Naive B cell (primary cell): ENCODE measurements at places on chromosomes 6 and 20. TPM values are rescaled to one million over a fixed set of nuclear protein-coding genes. Genes with fewer than 3 reads are reported as not detected.
A peak's percentile ranks its signal among the peaks of the same experiment; 100 is the strongest.

DNA sequence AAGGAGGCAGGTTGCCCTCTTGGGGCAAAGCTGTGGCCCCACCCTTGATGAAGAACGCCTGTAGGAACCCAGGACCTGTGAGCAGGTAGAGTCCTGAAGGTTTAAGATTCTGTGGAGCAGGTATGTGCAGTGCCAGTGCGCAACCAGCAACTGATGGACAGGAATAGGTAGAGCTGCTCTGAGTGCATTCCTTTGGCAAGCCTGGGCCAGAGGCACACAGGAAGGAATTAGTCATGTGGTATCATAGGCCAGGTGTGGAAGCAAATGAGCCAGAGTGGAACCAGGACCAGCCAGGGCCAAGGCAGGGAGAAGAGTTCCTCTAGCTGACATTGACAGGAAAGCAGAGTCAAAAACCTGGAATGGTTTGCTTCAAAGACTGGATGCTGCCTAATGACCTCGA, 1.4 kb upstream of the KHDC1 start:
- H3K4me3 ChIP-seq = peak overlapping the region; percentile 85
- H3K4me1 ChIP-seq = peaks cover 31% of the 10 kb centered on the region
- H3K36me3 ChIP-seq = no peaks in the 10 kb centered on the region
- H3K27me3 ChIP-seq = no peaks in the 10 kb centered on the region
- no peak for DNase-seq

GRCh38 chr6:17179530-17180073, 77.8 kb downstream of the STMND1 start:
- H3K4me1 ChIP-seq = no peaks in the 10 kb centered on the region
- H3K36me3 ChIP-seq = no peaks in the 10 kb centered on the region
- H3K27ac ChIP-seq = peak overlapping the region; percentile 8
- no peak overlapping the region for H3K4me3 ChIP-seq
- peaks cover 10% of the 10 kb centered on the region for H3K27me3 ChIP-seq

GRCh38 chr6:138593124-138593877, 94.0 kb upstream of the NHSL1 start:
- peaks cover 19% of the 10 kb centered on the region for H3K4me1 ChIP-seq
- no peaks in the 10 kb centered on the region for H3K36me3 ChIP-seq
- DNase-seq = peak; percentile 23
- peak overlapping the region; percentile 62 for H3K27ac ChIP-seq
- no peaks in the 10 kb centered on the region for H3K27me3 ChIP-seq

GRCh38 chr6:149248693-149249369, 68.7 kb upstream of the TAB2 start:
- no peak overlapping the region for H3K4me3 ChIP-seq
- H3K27me3 ChIP-seq = no peaks in the 10 kb centered on the region
- peak overlapping the region; percentile 61 for H3K27ac ChIP-seq
- no peaks in the 10 kb centered on the region for H3K36me3 ChIP-seq

DNA sequence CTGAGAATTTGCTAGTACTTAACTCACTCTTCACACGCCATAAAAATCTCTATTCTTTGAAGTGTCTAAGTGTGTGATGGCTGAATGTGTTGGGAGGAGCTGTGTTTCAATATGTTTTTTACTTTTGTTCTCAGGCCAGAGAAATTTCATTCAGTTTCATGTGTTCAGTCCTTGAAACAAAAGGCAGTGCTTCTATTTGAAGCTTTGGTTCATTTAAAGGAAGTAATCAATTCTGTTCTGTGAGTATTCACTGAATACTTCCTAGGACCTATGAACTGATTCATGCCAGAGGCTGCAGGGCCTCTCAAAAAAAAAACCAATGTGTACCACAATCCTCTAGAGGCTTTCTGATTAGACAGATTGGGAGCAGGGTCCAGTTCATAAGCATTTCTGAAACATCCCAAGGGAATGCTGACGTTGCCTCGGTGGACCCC, 12.4 kb upstream of the F13A1 start:
- peaks cover 32% of the 10 kb centered on the region for H3K4me1 ChIP-seq
- H3K27ac ChIP-seq = peak overlapping the region; percentile 8
- H3K27me3 ChIP-seq = no peaks in the 10 kb centered on the region
- H3K4me3 ChIP-seq = peak overlapping the region; percentile 90
- no peaks in the 10 kb centered on the region for H3K36me3 ChIP-seq

DNA sequence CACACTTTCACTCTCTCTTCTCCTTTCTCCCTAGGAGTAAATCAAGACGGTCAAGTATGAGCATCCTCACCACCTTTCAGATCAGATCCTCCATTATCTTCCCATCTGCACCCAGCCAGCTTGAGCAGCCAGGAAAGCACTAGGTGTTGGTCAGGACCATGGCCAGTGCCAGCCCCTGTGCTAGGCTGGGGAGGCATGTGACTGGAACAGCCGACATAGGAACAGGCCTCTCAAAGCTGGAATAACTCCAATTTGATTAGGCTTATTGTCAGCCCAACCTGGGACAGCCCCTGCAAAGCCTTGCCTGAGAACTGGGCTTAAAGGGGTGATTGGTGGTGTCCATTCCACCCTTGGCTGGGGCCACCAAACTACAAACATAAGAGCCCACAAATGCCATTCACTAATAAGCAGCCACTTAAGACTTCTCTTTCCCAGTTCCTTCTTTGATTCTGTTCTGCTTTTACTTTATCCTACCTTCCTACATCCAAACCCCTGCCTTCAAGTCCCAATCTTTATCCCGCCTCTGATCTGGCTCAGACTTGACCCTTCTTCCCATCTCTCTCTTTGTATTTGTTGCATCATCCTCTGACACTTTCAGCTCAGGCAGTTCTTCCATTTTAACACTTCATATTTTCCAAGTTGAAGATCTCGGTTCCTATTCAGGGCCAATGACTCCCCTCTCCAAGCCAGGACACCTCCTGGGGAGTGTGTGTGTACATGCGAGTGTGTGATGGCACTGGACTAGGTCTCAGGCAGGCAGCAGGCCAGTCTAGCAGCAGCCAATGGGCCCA, 4.5 kb upstream of the TREM2 start:
- peaks cover 9% of the 10 kb centered on the region for H3K4me1 ChIP-seq
- H3K27me3 ChIP-seq = peaks cover 5% of the 10 kb centered on the region
- no peak for DNase-seq
- H3K27ac ChIP-seq = no peak overlapping the region
- H3K36me3 ChIP-seq = peaks cover 11% of the 10 kb centered on the region

DNA sequence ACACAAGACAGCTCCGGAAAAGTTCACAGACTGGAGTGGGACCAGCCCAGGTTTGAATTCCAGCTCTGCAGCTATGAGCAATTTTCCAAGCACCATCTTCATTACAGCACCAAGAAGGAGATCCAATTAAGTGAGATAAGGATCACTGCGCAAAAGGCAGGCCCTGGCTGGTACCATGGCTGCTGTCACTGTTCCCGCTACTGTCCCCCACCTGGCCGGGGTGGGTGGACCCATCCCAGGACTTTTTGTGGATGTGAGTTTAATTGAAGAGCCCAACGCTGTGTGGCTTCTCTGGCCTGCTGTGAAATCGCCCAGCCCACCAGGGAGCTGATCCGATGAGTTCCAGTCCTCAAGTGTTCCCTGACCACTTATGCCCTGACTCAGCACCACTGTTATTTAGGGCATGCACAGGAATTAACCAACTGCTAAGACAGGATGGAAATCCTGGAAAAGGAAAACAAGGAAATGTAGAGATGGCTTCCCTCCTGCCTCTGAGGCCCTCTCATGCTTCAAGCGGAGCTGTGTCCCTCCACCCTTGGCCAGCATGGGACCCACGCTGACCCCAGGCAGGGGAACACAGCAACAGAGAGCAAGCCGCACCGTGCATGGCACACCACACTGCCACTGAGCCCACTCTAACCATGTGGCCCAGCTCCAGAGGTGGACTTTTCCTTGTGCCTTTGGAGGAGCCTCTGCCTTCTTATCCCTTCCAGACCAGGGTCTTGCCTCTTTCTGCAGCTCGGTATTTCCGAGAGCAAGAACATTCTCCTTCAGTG, 150.0 kb upstream of the CST7 start:
- H3K4me3 ChIP-seq = no peak overlapping the region
- H3K4me1 ChIP-seq = no peaks in the 10 kb centered on the region
- DNase-seq = no peak
- no peaks in the 10 kb centered on the region for H3K27me3 ChIP-seq

GRCh38 chr20:47686545-47686944, 98.7 kb downstream of the SULF2 start:
- H3K36me3 ChIP-seq = no peaks in the 10 kb centered on the region
- no peaks in the 10 kb centered on the region for H3K4me1 ChIP-seq
- H3K4me3 ChIP-seq = no peak overlapping the region
- no peak for DNase-seq
- no peak overlapping the region for H3K27ac ChIP-seq
- H3K27me3 ChIP-seq = peaks cover 3% of the 10 kb centered on the region

DNA sequence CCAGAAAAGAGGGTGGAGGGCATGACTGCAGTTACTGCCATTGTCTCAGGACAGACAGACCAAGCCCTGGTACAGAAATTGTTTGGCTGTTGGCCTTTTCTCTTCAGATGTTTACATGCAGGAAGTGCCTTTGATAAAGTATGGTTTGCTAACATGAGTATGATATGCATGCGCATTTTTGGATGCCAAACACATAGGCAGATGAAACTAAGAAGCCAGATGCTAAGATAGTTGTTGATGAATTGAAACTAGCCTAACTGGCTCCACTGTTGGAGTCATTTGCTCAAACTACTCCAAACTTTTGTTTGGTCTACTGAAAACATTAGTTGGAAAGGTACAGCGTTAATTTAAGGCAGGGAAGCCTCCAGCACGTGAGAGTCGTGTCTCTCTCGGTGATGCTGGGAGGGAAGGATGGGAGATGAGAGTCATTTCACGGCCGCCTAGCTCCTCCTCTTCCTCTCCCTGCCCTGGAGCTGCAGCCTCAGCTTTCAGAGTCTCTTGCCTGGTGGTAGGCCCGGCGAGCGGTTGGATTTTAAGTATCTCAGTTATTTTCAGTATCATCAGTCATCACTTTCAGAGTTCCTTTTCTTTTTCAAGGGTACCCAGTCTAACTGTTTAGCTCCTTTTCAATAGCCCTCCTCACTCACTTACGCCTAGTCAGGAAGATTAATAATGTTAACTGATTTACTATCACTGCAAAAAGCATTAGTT, 29.7 kb downstream of the RREB1 start:
- no peaks in the 10 kb centered on the region for H3K27me3 ChIP-seq
- peak overlapping the region; percentile 99 for H3K27ac ChIP-seq
- peak overlapping the region; percentile 86 for H3K4me3 ChIP-seq
- DNase-seq = peak; percentile 22

GRCh38 chr6:159615918-159616317, 77.1 kb downstream of the SOD2 start:
- DNase-seq = no peak
- H3K27me3 ChIP-seq = peaks cover 6% of the 10 kb centered on the region
- H3K36me3 ChIP-seq = peaks cover 21% of the 10 kb centered on the region
- H3K4me3 ChIP-seq = no peak overlapping the region
- no peaks in the 10 kb centered on the region for H3K4me1 ChIP-seq

DNA sequence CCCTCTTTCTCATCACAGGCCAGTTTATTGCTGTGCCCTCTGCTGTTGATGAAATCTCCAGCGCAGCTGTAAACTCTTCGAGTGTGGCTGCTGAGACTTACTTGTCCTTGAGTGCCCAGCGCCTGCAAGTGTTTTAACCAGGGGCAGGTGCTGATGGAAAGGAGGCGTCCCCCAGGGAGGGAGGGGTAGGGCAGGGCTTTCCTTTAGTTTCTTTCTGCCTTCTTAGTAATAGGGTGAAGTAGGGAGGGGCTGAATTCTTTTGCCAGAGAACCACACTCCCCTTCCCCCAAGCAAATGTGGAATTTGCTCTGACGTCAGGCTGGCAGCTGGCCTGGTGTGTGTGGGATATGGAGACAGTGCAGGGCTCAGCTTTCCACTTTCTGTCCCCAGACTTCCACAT, 61.2 kb downstream of the IGF2R start:
- peaks cover 25% of the 10 kb centered on the region for H3K4me1 ChIP-seq
- H3K27ac ChIP-seq = no peak overlapping the region
- no peak for DNase-seq
- H3K4me3 ChIP-seq = no peak overlapping the region
- peaks cover 37% of the 10 kb centered on the region for H3K36me3 ChIP-seq

DNA sequence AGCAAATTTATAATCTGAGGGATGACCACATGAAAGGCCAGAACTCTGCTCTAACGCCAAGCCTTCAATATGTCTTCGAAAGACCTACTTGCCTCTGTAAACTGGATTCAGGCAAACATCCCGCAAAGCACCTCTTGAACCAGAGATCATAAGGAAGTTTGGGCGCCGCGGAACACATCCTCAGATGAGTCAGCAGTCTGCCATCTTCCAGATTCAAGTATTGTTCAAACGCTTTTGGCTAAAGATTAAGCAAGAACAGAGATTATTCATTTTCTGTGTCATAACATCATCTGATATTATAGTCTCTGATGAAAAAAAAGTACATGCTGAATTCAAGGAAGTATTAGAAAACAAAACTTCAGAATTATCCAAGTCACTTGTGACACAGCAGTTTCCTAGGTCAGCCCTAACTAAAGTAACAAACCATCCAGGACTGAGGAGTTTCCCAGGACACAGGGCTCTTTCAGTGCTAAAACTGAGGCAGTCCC, 20.8 kb downstream of the TBC1D7 start:
- H3K36me3 ChIP-seq = peaks cover 25% of the 10 kb centered on the region
- no peaks in the 10 kb centered on the region for H3K27me3 ChIP-seq
- H3K4me3 ChIP-seq = no peak overlapping the region
- DNase-seq = no peak
- peaks cover 43% of the 10 kb centered on the region for H3K4me1 ChIP-seq

DNA sequence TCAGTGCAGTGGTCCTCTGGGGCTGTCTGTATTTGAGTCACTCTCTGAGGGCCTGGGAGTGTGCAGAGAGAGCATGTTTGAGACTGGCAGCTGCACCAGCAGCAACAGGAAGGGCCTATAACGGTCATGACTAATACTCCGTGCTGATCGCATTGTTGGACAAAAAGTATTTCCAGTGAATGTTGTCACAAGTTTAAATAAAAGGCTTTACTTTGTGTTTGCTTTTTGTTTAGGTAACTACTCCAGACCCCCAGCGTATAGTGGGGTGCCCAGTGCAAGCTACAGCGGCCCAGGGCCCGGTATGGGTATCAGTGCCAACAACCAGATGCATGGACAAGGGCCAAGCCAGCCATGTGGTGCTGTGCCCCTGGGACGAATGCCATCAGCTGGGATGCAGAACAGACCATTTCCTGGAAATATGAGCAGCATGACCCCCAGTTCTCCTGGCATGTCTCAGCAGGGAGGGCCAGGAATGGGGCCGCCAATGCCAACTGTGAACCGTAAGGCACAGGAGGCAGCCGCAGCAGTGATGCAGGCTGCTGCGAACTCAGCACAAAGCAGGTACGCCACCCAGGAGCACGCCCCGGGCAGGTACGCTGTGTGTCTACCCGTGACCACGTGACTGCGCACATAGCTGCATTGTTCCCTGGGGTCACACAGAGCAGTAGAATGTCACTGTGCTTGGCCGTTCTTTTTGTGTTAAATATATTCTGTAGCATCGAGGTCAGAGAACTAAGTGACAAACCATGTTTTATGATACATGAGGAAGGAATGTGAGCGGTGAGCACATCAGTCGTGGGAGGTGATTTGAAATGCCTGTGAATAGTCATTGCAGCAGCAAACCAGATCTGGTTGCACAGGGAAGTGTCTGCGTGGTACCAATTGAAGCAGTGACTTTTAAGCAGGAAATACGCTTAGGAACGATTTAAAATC, 174.7 kb downstream of the TMEM242 start:
- peaks cover 16% of the 10 kb centered on the region for H3K36me3 ChIP-seq
- H3K4me3 ChIP-seq = no peak overlapping the region

Gene DLL1
- polyA plus RNA-seq = 1.4 TPM

Gene TCP11
- not detected for polyA plus RNA-seq

Gene GSTA3
- not detected for polyA plus RNA-seq

Gene SPATA25
- polyA plus RNA-seq = not detected

Gene PCMTD2
- 78.0 TPM for polyA plus RNA-seq

Gene RAET1L
- polyA plus RNA-seq = not detected

Gene CST2
- not detected for polyA plus RNA-seq

Gene TTI1
- polyA plus RNA-seq = 17.4 TPM
